NCI-H2081 (cell line): ENCODE measurements at places on chromosomes 16 and 17.

DNA sequence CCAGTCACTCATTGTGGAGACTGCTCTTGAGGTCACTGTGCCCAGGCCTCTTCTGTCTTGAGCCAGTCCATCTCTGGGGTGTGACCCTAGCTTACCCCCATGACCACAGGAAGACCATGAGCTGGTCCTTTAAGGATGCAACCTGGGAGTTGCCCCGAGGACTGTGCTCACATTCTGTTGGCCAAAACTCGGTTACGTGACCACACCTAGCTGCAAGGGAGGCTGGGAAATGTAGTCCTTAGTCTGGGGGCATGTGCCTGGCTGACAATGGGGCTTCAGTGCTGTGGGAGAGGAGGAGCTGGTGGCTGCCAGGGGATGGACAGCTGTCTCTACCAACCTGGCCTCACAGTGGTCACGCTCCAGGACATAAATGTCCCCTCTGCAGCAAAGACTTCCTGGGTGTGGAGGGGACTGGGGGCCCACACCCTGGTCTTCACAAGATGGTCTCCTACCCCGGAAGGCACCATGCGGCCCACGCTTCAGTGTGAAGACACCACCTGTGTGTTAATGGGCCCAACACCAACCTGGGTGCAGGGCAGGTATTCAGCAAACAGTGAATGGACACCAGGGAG, 55.4 kb downstream of the JPH3 start:
- no peak for DNase-seq

DNA sequence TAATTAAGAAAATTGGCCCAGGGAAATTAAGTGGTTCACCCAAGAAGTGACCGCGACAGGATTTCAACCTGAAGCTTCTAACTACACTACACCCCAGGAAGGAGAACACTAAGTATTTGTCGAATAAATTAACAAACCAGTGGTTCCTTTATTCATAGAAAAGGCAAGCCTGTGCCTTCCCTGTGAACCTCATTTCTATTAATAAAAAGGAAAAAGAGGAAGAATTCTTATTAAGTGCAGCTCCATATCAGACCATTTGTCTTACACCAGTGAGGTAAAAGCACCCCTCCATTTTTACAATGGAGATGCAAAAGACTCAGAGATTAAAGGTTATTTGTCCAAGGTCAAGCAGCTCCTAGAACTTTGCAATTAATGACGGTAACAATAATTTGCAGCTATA, 1.7 kb downstream of the COPS3 start:
- no peak for DNase-seq

- DNase-seq = no peak
Observed at GRCh38 chr17:32609085-32609484, 122.3 kb downstream of the CDK5R1 start.

- no peak for DNase-seq
Observed at GRCh38 chr16:86002178-86002900, 103.4 kb downstream of the IRF8 start.

DNA sequence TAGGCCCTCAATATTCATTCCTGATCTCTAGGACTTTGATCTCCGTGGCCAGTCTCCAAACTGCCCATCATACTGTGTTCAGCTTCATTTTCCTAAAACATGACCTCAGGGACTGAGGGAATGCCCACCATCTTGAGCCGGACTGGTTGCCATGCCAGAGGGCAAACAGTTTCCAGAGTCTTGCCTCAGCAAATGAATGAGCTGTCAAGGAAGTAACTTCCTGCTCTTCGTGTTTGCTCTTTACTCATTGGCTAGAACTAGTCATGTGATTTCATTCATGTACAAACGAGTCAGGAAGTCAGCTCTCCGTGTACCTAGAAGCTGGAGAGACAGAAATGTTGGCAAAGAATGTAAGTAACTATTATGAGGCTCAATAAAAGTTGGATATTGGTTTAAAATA, 50.2 kb downstream of the ANKFN1 start:
- peak; percentile 5 for DNase-seq

DNA sequence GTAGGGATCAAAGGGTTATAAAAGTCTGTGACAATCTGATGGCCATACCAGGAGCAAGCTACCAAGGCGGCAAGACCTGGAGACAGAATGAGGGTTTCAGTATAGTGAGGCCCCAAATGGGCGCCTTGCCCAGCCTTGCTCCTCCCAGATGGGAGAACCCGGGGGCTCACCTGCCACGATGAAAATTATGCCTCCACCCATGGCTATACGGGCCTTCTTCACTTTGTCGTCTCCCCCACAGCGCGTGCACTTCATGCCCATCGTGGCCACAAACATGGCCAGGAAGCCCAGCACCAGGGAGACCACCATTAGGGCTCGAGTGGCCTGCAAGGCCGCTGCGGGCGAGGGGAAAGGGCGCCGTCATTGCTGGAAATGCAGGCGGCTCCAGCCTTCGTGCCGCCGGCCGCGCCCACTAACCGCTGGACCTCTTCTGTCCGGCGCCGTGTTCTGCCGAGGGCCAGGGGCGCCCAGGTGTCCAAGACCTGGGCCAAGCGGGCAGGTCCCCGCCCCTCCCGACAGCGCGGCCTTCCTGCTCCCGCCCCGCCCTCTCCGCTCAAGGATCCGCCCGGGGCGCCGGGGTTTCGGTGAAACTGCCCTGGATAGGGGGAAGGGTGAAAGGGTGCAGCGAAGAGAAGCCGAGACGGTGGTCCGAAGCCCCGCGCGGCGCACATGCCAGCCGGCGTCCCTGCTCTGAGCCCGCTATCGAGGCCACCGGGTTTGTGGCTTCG, 1.5 kb downstream of the CLDN7 start:
- DNase-seq = peak; percentile 25

DNA sequence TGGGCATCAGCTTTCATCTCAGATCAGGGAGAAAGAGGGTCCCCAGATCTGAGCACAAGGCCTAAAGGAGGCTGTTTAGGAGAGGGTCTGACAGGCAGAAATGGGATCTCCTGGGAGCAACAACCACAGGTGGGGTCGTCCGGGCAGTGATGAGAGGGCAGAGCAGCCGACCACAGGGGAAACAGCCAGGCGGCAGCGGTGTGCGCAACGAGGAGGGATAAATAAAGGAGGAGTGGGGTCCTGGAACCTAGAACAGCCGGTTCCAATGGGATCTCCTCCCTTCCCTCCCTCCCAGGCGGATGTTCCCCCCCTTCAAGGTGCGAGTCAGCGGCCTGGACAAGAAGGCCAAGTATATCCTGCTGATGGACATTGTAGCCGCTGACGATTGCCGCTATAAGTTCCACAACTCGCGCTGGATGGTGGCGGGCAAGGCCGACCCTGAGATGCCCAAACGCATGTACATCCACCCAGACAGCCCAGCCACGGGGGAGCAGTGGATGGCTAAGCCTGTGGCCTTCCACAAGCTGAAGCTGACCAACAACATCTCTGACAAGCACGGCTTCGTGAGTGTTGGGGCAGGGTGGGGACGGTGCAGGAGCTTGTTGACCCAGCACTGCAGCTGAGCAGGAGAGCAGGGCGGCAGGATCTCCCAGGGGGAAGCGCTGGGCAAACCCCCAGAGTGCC, 1.9 kb downstream of the TBX2 start:
- no peak for DNase-seq

DNA sequence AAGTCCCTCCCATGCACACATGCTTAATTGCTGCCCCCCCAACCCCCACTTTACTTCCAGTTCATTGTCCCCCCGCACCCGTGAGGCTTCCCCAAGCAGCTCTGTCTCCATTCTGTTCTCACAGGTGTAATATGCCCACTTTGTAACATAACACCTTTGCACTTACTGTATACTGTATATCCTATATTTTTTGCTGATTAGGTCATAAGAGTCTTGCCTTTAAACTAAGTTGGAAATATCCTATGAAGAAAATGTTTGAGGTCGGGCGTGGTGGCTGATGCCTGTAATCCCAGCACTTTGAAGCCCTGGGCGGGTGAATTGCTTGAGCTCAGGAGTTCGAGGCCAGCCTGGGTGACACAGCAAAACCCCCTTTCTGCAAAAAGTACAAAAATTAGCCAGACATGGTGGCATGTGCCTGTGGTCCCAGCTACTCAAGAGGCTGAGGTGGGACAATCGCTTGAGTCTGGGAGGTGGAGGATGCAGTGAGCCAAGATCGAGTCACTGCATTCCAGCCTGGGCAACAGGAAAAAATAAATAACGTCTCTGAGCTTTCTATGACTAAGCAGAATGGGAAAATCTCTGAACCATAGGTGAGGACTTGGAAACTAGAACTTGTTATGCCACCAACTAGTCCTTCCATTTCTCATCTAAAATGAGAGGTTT, 76.1 kb downstream of the TNRC6C start:
- DNase-seq = no peak

GRCh38 chr16:2912330-2913199, 834 bp downstream of the FLYWCH1 start:
- DNase-seq = no peak

DNA sequence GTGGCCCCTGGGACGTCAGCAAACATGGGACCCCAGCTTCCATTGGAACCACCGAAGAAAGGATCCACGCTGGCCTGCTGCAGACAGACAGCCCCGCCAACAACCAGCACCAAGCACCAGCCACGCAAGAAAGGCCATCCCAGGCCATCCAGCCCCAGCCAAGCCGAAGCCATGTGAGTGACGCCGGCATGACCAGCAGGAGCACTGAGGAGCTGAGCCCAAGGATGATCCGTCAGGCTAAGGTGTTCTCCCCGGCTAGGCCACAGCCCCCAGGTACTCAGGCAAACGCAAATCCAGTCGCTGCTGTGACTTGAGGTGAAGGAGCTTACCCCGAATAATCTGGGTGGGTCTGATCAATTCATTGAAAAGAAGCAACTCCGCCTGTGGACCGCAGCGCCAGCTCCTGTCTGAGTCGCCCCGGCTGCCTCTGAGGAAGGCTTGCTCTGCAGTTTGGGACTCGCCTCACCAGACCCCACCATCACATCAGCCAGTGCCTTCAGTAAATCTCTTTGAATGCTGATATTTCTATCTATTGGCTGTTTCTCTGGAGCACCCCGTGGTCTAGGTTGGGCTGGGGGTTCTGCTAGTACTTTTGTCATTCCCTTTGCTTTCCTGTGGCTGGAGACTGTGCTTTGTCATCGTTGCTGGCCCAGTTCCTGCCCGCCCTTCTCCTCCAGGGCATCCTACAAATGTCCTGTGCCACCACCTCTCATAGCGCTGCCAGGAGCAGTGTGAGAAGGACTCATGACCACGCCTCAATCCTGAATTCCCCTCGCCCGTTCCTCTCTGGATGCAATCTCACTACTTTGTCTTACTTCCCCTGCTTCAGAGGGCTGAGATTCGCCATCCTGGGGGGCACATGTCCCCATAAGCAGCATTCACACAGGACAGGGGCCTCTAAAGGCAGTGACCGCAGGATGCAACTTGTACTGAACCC, 8.1 kb upstream of the CBX2 start:
- no peak for DNase-seq

- no peak for DNase-seq
Observed at GRCh38 chr16:66502020-66502913, 47.7 kb downstream of the TK2 start.

- DNase-seq = no peak
Observed at GRCh38 chr16:51458356-51459140, 307.5 kb upstream of the SALL1 start.

DNA sequence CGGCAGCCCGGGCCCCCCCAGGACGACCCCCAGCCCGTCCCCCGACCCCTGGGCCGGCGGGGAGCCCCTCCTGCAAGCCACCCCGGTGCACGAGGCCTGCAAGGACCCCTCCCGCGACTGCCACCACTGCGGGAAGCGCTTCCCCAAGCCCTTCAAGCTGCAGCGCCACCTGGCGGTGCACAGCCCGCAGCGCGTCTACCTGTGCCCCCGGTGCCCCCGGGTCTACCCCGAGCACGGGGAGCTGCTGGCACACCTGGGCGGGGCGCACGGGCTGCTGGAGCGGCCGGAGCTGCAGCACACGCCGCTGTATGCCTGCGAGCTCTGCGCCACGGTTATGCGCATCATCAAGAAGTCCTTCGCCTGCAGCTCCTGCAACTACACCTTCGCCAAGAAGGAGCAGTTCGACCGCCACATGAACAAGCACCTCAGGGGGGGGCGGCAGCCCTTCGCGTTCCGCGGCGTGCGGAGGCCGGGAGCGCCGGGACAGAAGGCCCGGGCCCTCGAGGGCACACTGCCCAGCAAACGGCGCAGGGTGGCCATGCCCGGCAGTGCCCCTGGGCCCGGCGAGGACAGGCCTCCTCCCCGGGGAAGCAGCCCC, 15.6 kb upstream of the ZFPM1 start:
- peak; percentile 43 for DNase-seq

DNA sequence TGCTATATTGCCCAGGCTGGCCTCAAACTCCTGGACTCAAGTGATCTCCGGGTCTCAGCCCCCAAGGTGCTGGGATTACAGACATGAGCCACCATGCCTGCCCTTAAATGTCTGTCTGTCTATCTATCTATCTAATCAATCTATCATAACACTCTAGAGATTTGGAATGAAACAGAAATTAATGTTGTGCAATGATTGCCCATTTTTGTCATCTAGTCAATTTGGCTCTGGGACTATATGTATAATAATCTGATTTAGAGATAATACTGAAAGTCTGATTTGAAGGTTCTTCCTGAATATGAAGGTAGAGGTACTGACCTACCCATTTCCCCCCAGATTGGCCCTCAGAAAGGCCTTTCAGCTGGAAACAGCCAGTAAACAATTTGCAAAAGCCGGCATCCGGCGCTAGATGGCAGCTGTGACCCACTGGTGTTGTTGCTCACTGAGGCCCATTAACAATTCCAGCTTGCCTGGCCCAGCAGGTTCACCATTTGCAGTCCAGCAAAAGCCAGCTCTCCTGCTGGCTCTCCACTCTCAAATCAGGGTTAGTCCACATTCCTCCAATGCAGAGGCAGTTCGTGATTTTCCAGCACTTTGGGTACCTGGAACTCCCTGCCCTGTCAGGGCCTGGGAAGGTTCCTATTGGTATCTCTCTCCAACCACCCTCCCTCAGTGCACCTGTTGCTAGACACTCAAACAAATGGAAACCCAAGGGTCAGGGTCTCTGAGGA, 22.9 kb upstream of the C16orf87 start:
- DNase-seq = peak; percentile 70

DNA sequence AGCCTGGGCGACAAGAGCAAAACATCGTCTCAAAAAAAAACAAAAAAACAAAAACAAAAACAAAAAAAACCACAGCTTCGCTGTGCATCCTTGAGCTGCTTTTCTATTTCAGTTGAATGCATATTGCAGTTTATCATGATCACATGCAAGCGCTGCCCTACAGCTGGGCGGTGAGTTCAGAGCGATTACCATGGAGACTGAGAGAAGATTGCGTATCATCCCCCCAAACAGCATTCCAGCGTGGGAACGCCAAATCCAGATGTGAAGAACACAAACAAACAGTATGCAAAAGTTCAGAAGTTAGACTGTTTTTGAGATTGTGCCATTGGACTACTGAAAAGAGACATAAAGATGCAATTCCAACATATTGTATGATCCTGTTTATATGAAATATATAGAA, 15.1 kb upstream of the SLC52A1 start:
- no peak for DNase-seq
